Right kidney (tissue), 9 donors: ENCODE measurements at places on chromosomes 5 and 9.

DNA sequence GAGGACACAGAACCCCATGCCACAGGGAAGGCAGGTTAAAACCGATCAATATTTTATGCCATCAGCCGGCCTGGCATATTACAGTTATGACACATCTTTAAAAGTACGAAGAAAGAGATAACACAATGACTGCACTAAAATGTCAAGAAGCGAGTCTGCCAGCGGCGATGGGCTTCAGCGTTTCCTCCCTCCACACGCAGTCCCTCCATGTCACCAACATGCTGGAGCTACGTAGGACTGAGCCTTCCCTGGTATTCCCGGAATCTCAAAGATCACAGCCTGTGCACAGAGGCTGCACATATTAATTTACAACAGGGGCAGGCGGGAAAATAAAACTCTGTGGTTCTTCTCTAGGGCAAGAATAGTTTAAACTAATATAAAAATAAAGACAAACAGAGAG is 257.7 kb downstream of the IRX1 start:
- no peak for DNase-seq

GRCh38 chr9:128470560-128470959 is 14.8 kb downstream of the ODF2 start:
- no peak for DNase-seq

GRCh38 chr5:41218929-41219657 is 5.8 kb upstream of the C6 start:
- DNase-seq: no peak

- DNase-seq: no peak
Observed at GRCh38 chr5:147101659-147102369, 133.0 kb upstream of the STK32A start.

GRCh38 chr9:88178641-88179040 is 40.4 kb upstream of the SPATA31C2 start:
- DNase-seq: no peak

DNA sequence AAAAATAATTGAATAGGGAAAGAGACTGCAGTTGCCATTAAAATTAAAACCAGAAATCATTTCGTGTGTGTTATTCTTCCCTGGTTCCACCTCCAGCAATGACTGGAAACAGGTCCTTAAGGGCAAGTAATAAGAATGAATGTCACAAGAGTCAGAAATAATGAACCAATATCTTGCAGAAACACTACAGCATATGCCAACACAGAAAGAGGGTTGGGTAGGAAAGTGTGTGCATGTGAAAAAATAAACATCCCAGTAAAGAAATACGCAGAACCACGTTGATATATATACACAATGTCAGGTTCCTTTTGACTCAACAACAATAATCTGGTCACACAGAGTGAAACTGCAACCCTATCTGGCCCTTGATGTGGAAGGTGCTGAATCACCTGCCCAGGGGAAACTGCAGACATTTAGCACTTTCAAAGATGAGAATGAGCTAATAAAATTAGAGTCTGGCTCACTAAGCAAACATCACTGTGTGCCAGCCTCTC is 15.0 kb downstream of the HMHB1 start:
- no peak for DNase-seq
